Motor neuron (in vitro differentiated cells): ENCODE measurements at places on chromosomes 3 and 15. TPM values are rescaled to one million over a fixed set of nuclear protein-coding genes. Genes with fewer than 3 reads are reported as not detected.

CFAP100 gene
- not detected in 2 replicates for total RNA-seq

FGF12 gene
- 27.9 and 29.1 TPM in 2 replicates for total RNA-seq

MESP2 gene
- 0.46 TPM in 1 of 2 replicates, not detected in the other for total RNA-seq

SAMMSON gene
- total RNA-seq, result 0.81 and 0.87 TPM in 2 replicates

PRKCD gene
- total RNA-seq, result 1.5 and 1.8 TPM in 2 replicates

ARRDC4 gene
- 90.5 and 92.5 TPM in 2 replicates for total RNA-seq

GPR27 gene
- 20.5 and 21.3 TPM in 2 replicates for total RNA-seq

IL17RE gene
- total RNA-seq, result 0.23 and 1.1 TPM in 2 replicates

CHRFAM7A gene
- 1.7 and 2.5 TPM in 2 replicates for total RNA-seq

CPLX3 gene
- 0.58 and 1.2 TPM in 2 replicates for total RNA-seq

DNA sequence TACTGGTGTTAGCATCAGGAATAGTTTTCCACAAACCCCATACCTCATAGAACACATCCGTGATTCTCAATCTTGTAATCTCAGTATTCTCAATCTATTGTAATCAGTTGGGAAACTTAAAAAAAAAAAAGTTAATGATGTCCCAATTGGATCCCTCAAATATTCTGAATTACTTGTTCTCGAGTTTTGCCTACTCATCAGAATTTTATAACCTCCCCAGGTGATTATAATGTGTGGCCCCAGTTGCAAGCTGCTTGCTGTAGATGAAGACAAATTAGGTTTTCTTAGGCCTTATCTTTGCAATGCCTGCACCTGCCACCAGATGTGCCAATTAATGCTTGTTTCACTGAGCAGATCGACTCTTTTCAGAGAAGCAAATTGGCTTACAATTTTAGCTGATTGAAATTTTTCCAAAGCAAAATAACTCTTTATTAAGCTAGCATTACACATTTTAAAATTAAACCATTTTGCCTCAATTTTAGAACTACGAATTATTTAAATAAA, 19.0 kb upstream of the DIPK2A start:
- no peak for ATAC-seq

DNA sequence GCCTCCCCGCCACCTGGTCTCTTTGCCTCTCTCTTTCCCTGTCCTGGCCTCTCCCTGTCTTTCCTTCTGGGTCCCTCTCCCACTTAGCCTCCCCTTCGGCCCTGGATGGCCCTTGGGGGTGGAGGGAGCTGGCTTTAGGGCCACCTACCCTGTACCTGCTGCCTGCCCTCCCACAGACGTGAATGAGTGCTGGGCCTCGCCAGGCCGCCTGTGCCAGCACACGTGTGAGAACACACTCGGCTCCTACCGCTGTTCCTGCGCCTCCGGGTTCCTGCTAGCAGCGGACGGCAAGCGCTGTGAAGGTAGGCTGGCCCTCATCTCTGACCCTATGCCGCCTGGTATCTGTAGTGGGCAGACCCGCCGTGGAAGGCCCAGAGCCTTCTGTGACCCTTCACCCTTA, 80.7 kb downstream of the FBLN2 start:
- no peak for ATAC-seq

DNA sequence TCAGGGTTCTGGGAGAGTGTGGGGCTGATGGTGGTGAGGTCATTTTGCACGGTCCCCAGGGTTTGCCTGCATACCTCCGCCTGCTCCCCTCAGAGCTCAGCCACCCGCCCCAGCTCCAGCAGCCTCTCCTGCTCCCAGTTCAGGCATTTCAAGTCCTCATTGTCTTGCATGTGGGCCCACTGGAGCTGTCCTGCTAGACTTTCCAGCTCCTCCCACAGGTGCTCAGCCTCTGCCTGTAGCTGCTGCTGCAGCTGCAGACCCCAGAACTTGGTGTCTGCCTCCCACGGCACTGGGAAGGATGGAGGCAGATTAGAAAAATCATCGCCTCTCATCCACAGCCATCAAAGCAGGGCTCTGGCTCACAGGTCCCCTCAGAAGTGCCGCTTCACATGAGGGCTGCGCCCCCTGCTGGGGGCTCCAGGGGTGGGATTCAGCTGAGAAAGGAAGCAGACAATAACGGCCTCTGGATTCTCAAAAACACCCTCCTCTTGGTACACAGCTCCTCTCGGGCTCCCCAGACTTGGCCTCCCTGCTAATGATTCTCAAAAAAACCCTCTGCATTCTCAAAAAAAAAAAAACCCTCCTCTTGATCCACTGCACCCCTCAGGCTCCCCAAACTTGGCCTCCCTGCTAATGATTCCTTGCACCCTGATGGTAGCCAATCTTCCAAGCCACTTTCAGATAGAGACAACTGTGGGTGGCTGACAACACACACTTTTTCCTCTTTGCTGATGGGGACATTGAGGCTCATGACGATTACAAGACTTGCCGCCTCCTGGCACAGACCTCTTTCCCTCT, 89.3 kb upstream of the C2CD4B start:
- peak; percentile 50 for ATAC-seq

DNA sequence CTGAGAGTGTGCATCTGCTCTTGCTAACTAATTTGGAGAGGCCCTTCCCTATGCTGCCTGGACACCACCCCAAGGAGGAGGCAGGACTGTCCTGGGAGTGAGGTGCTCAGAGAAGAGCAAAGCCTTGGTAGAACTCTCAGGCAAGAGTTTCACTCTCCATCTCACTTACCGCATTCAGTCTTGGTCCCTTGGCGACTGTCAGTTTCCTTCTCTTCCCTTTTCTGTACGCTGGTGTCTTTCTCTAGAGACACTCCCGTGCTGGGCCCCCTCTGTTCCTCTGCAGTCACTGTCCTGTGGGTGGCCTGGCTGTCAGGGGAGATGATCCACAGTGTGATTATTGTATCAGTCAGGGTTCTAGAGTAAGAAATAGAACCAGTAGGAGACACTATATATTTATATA, 44.0 kb downstream of the IDH2 start:
- no peak for ATAC-seq

DNA sequence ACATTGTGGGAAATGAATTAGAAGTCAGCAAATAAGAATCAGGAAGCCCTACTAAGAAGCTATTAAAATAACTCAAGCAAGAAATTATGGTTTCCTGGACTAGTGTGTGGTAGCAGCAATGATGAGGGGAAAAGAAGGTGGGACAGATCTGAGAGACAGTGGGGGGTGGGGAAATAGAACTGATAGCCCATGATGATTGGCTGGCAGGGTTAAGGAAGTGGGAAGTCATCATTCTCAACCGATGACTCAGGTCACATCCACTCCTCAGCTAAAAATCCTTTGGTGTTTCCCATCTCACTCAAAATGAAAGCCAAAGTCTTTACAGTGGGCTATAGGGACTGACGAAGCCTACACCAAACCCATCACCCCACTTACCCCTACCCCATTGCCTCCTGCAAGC, 153.9 kb upstream of the ARHGEF26 start:
- no peak for ATAC-seq

DNA sequence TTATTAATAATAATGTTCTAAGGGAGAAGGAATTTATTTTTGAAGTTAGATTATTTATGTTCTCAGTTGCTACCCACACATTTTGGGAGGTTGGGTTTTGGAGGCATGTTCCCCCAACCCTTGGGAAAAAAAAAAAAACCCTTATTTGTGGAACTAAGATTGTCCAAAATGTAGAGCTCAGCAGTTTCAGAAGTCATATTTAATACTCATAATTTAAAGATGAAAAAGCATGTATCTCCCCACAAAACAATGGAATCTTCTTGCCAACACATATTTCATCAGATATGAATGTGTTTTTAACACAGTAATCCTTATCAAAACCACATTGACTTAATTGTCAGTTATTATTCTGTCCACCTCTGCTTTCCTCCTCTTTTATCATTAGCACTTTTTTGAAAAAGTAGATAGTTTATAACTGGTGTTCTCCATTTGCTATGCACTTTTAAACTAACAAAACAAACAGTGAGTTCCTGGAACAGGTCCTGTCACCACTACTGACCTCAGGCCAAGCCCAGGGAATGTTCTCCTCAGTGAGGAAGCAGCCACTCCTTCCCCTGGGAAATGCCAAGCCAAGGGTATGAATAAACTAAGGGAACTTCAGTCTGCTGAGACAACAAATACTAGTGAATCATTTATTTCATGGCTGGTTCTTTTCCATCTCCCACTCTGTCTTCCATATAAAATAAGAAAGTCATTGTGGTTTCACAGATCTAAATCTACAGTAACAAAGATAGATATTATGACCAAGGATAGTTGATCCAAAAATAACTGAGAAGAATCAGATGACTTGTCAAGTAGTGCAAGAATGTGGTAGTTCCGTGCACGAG, 414.4 kb upstream of the ALCAM start:
- no peak for ATAC-seq

- peak; percentile 91 for ATAC-seq
Measured at GRCh38 chr15:67542420-67543347, at the start of gene MAP2K5. Gene MAP2K5 (plus strand): TSS chr15:67542703. CDS start chr15:67543336, 633 bp downstream.

DNA sequence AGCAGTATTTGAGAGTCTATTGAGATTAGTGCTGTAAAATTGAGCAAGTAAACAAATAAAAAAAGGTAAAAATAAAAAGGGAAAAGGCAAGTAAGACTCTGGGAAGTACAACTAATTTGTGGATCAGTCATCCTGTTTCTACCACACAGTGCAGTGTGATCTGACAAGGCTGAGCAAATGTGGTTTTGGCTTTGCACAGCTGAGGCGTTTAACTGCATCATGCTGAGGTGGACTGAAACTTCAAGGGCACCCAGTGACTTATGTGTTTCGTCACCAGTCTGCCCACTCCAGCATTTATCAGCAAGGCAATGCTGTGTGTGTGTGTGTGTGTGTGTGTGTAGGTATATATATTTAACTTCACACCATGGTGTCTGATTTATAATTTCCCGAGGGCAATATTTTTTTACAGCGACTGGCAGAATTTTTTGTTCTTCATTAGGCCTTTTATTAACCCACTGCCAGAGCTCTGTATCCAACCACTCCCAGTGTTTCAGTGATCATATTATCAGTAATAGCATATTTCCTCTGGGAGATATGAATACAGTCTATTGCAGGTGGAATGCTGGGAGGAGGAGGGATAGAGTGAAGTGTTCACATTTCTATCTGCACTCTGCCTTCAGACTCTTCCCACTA, 131.5 kb upstream of the SATB1 start:
- no peak for ATAC-seq

DNA sequence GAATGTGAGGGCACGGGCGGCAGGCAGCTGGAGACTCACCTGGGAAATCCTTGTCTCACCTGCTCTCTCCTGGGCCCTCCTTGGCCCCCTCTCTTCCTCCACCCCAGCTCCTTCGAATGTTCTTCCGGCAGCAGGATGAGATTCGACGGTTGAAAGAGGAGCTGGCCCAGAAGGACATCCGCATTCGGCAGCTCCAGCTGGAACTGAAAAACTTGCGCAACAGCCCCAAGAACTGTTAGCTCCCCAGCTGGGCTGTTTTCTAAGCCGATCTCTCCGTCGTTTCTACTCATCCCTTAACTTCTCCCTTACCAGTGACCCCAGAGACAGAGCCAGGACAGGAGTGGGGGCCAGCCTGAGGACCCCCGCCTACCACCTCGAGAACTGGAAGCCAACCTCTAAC, 95.0 kb downstream of the ANP32A start:
- no peak for ATAC-seq

DNA sequence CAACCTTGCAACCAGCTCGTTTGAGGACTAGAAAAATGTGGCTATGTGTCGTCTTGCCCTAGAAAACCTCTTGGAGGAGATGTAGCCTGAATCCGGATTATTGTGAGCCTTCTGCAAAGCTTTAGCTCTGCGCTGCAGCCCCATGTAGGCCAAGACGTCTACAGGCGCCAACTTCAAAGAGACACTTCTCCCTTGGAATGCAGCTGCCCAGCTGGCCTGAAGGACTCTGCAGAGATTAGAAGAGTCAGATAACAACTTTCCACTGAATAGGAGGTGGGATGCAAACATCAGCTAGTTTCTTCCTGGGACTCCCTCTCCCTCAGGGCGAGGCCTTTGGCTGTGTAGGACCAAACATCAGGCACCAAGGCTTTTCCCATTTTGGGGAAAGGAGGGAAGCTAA, 356.5 kb upstream of the IL12A start:
- no peak for ATAC-seq

DNA sequence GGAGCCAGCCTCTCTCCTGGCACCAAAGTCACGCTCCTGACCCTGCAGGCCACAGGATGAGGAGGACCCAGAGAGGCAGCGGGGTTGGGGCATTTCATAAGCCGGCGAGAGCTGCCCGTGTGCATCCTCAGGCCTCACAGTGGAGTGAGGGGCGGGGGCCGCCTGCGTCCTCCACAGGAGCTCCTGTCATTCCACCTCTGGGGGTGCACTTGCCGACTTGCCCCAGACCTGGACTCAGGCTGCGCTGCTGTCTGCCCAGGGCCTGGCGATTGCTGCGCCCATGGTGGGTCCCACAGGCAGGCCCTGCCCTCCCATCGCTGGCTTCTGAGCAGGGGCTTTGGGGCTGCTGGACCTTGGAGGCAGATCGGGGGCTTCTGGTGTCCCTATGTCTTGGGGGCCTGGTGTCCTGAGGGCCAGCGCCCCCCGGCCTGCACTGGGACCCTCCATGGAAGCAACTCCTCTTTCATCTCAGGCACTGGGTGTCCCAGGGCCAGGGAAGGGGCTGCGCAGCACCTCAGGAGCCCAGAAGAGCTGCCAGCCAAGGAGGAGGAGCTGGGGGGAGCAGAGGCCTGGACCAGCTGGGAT, 184.0 kb downstream of the GOLGA6L6 start:
- ATAC-seq, result no peak

GRCh38 chr3:186671051-186671450, 5.2 kb downstream of the HRG start:
- no peak for ATAC-seq

- no peak for ATAC-seq
Measured at GRCh38 chr3:195010551-195011100, 260.3 kb downstream of the XXYLT1 start.
